NCI-H82 (cell line): ENCODE measurements at places on chromosomes 5 and 9.

GRCh38 chr5:146520731-146521130, 4.7 kb upstream of the GPR151 start:
- DNase-seq, result no peak

DNA sequence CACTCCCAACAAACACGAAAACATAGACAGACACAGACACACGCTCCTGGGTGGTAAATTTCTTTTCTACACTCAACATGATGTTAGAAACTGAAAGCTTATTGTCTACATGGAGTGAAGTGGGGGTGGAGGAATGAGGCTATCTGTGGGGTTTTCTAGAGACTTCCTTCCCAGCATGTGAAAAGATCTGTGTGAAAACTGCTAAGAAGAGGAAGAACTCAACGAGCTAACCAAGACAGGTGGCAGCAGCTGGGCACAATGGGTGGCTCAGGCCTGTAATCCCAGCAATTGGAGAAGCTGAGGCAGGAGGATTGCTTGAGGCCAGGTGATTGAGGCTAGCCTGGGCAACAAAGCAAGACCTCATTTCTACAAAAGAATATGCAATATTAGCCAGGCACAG, 7.6 kb downstream of the FYB1 start:
- no peak for DNase-seq

DNA sequence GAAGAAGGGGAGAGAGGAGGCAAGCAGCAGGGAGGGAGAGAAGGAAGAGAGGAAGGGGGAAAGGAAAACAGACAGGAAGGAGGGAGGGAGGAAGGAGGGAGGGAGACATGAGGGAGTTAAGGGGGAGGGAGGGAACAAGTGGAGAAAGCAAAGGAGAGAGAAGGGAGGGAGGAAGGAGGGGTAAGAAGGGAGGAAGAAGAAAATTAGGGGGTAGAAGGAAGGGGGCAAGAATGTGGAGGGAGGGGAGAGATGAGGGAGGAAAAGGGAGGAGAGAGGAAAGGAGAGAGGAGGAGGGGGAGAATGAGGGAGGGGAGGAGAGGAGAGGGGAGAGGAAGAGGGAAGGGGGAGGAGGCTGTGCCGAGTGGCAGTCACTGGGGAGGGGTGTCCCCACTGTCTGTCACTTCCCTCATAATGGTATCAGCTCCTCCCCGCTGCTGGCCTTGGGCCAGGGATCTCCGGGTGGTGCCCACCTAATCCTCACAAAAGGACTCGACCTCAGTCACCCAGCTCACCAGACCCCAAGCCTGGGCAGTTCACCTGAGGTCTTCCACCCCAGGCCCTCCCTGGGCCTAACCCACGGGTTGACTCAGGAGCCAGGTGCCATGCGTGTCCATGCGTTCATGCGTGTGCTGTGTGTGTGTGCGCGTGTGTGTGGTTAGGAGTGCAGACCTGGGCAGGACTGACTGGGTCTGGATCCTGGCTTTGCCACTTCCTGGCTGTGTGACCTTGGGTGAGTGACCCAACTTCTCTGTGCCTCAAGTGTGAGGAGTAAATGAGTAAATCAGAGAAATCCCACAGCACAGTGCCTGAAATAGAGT, 18.1 kb downstream of the C9orf50 start:
- peak; percentile 90 for DNase-seq

DNA sequence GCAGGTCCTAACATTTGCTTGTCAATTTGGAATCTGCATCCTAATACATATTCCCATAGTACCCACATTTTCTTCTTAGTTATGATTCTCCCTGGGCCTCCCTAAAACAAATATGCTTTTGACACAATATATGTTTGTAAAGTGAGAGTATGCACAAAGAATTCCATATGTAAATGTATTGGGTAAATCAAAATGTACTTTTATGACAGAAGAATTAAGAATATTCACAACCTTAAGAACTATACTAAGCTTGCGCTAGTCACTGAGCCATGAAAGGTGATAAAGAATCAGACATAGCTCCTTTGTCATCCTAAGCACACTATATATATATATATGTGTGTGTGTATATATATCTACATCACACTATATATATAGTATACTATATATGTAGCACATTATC, 438.5 kb downstream of the ACTL7B start:
- DNase-seq, result no peak

DNA sequence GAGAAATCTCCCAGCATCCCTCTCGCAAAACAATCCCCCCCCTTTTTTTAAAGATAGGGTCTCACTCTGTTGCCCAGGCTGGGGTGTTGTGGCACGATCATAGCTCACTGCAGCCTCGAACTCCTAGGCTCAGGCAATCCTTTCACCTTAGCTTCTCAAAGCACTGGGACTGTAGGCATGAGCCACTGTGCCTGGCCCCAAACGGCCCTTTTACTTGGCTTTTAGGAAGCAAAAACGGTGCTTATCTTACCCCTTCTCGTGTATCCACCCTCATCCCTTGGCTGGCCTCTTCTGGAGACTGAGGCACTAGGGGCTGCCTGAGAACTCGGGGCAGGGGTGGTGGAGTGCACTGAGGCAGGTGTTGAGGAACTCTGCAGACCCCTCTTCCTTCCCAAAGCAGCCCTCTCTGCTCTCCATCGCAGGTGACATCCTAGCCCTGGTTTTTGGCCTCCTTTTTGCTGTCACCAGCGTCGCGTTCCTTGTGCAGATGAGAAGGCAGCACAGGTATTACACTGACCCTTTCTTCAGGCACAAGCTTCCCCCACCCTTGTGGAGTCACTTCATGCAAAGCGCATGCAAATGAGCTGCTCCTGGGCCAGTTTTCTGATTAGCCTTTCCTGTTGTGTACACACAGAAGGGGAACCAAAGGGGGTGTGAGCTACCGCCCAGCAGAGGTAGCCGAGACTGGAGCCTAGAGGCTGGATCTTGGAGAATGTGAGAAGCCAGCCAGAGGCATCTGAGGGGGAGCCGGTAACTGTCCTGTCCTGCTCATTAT, 6.8 kb downstream of the CA9 start:
- no peak for DNase-seq

DNA sequence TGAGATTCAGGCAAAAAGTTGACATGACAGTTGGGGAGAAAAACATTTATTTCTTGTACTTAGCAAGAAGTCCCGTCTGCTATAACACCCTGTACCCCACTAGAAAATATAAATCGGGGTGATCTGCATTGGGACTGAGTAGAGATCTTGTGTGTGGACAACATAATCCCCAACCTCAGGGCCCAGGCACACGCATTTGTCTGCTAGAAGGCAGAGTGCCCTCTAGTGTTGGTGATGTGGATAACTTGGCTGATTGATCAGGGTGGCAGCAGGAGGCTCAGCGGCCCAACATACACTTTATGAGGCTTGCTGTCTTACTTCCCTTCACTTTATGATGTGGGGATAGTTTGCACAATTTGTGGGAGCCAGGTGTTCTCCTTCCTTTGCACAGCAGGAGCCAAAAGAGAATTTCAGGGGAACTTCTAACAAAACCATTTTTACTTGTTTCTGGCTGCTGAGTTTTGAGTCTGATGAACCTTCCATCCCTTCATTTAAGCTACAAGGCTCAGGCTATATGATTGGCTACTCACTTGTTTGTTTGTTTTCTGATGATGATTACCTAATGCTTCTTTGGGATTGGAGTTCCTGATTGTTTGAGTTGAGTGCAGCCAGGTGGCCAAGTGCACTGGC, 263.2 kb downstream of the DMAC1 start:
- DNase-seq, result peak; percentile 69

GRCh38 chr5:174953871-174954270, 229.5 kb downstream of the MSX2 start:
- no peak for DNase-seq

GRCh38 chr5:96256795-96257470, 176.1 kb downstream of the PCSK1 start:
- peak; percentile 87 for DNase-seq

- DNase-seq, result no peak
Observed at GRCh38 chr5:134432677-134433359, 21.1 kb upstream of the CDKN2AIPNL start.

DNA sequence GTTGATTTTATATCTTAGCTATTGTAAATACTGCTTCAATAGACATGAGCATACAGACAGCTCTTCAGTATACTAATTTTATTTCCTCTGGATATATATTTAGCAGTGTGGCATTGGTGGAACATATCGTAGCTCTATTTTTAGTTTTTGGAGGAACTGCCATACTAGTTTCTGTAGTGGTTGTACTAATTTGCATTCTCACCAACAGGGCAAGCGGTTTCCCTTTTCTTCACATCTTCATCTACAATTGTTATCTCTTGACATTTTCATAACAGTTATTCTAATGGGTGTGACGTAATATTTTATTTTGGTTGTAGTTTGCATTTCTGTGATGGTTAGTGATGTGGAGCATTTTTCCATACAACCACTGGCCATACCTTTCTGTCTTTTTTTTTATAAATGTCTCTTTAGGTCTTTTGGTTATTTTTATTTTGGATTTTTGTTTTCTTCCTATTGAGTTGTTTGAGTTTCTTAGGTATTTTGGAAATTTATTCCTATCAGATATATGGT, 32.5 kb downstream of the TAF11L14 start:
- DNase-seq, result no peak

- no peak for DNase-seq
Observed at GRCh38 chr5:158746979-158747378, 352.7 kb downstream of the EBF1 start.

DNA sequence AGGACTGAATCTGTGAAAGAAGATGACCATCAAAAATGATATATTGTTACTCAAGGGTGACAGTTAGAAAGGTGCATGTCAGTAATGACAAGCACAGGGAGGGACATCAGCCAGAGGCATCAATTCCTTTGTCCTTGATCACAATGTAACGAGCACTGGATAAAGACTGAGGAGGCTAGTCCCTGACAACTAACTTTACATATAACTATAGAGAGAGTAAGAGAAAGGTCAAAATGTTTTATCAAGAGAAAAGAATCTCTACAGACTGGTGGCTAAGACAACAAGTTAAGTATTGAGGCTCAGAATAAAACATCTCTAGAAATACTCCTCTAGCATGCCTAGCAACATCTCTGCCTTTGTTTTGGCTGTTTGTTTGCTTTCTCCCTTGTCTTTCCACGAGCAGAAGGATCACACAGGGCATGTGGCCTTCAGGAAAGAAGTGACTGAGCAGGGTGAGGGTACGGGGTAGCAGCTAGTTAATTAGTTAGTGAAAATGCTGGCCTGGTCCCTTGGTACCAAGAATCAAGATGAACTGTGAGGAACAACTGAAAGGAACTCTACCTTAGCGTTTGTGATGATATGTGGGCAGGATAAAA, 724.1 kb upstream of the MEF2C start:
- DNase-seq, result no peak

DNA sequence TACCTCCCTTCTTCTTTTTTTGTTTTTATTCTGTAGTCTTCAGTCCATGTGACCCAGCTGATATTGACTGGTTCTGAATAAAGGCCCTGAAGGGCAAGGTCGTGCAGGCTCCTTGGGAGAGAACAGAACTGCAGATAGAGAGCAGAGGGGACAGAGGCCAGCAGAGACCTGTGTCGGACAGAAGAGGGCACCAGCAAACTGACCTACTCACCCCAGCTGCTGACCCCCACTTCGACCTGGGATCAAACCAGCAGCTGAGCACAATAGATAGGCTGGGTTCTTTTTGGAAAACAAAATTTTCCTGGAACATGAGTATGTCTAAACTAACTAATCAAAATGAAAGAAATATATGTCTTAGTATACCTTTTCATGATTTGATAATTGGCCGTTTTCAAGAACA, 695.1 kb downstream of the NR2F1-AS1 start:
- no peak for DNase-seq

DNA sequence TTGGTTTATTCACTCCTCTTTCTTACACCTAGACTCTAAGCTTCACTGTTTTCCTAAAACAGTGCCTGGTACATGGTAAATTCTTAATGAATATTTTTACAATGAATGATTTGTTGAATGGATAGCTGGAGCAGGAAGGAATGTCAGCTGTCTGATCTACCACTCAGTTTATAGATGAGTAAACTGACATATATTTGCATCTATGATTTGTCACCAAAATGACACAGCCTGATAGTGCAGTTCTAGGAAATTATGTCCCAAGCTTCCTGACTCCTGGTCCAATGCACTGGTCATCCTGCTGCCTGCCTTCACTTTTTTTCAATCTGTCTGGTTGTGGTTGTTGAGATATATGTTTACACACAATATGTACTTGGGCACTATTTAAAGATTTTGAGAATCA, 651.7 kb upstream of the WWC1 start:
- no peak for DNase-seq

GRCh38 chr5:152046361-152046760, 121.7 kb upstream of the GLRA1 start:
- no peak for DNase-seq

GRCh38 chr5:123448743-123449142, 25.5 kb upstream of the CEP120 start:
- no peak for DNase-seq

GRCh38 chr5:119454171-119454570, 1.9 kb downstream of the HSD17B4 start:
- no peak for DNase-seq
